Heart left ventricle (tissue), 16 donors: ENCODE measurements at places on chromosomes 11 and 22. TPM values are rescaled to one million over a fixed set of nuclear protein-coding genes. Genes with fewer than 3 reads are reported as not detected.

- no peak for DNase-seq
These were observed 27.0 kb upstream of the LRRC4C start for GRCh38 chr11:41486424-41486823.

- no peak for DNase-seq
These were observed 6.4 kb upstream of the SEC14L4 start for GRCh38 chr22:30511911-30512310.

- no peak for DNase-seq
These were observed 2.5 kb downstream of the ROBO3 start for GRCh38 chr11:124867700-124868099.

The ALX4 gene
- 0.05 TPM for total RNA-seq

DNA sequence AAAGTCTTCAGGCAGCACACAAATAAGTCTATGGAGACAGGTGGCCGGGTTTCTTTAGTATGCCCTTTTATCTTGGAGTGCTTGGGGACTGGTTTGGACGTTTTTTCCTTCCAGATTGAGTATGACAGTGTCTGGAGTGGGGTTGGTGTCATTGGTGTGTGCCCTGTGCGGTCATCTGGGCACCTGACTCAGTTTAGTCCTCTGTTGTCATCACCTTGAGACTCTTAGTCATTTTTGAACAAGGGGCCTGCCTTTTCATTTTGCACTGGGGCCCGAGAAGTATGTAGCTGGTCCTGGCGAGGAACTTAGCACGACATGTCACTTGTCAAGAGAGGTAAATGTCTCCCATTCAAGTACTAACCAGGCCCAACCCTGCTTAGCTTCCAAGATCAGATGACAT, 27.2 kb upstream of the MYO18B start:
- DNase-seq, result no peak

GRCh38 chr11:65109231-65110198, 2.2 kb upstream of the TM7SF2 start:
- DNase-seq, result no peak

DNA sequence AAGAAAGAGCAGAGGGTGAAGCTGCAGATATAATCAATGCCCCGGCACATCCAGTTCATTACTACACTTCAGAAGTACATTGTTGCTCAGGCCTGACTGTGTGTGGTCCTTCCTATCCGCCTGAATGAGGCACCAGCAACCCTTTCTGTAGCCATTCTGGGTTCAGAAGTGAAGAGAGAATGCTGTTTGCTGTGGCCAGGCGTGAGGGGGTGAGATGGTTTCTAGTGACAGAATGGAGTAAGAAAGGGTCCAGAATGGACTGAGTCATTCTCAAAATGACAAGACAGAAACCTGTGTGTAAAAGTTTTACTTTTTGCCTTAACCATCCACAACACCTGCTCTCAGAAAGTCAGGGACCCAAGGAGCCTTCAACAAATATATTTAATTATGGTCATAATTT, 334.8 kb downstream of the GUCY1A2 start:
- no peak for DNase-seq

The TRIM49B gene
- not detected for total RNA-seq

- DNase-seq, result no peak
These were observed 39.5 kb upstream of the ADA2 start for GRCh38 chr22:17258788-17259148.

The KRTAP5-10 gene
- not detected for total RNA-seq

DNA sequence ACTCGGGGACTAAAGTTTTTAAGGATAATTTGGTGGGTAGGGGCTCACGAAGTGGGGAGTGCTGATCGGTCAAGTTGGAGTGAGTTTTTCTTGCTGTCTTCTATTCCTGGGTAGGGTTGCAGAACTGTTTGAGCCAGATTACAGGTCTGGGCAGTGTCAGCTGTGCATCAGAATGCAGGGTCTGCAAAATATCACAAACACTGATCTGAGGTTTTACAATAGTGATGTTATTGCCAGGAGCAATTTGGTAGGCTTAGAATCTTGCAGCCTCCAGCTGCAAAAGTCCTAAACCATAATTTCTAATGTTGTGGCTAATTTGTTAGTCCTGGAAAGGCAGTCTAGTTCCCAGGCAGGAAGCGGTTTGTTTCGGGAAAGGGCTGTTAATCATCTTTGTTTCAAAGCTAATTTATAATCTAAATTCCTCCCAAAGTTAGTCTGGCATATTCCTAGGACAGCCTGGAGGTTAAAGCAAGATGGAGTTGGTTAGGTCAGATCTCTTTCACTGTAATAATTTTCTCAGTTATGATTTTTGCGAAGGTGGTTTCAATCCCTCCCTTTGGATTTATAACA, 39.7 kb upstream of the CALCA start:
- no peak for DNase-seq

The SLC29A2 gene
- total RNA-seq, result 13.4 TPM

The CEND1 gene
- not detected for total RNA-seq

The PIWIL4 gene
- total RNA-seq, result 1.7 TPM

- no peak for DNase-seq
These were observed 232.7 kb downstream of the TENM4 start for GRCh38 chr11:79208126-79208525.

DNA sequence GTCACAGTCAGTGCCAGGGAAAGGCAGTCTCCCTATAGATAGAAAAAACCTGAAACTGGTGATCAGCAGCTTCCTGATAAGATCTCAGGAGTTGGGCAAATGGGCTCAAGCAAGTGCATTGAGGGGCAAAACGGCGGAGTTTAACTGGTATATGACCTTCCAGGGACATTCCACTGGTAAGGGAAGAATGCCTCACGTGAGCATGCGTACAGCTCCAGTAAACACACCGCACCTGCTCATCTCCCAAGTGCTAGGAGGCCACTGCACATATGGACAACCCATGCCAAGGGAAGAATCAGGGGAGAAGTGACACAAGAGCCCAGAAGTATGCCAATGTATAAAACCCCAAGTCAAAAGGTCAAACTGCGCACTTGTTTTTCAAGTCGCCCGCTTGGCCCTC, 11.6 kb downstream of the HEPHL1 start:
- no peak for DNase-seq

The FAM83F gene
- total RNA-seq, result 3.1 TPM

- no peak for DNase-seq
These were observed 335 bp upstream of the SEZ6L start for GRCh38 chr22:26168939-26169314.

GRCh38 chr22:31631436-31631835, 30.6 kb downstream of the PISD start:
- DNase-seq, result no peak

The SLC5A12 gene
- not detected for total RNA-seq

The ISX gene
- not detected for total RNA-seq

DNA sequence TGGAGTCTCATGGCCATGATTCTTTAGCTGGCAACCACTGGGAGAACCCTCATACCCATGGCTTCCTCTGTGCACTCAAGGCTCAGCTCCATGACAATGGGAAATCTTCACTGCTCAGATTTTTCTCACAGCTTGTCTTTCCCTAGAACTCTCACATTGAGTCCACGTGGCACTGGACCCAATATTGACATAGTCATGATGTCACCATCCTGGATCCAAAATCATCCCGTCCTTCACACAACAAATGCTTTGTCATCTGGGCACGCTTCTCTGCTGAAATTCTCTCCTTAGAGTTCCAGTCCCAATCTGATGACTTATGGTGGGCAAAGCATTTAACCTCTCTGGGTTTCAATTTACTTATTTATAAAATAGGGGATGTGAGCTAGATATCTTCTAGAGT, 37.7 kb upstream of the CD44 start:
- DNase-seq, result no peak

DNA sequence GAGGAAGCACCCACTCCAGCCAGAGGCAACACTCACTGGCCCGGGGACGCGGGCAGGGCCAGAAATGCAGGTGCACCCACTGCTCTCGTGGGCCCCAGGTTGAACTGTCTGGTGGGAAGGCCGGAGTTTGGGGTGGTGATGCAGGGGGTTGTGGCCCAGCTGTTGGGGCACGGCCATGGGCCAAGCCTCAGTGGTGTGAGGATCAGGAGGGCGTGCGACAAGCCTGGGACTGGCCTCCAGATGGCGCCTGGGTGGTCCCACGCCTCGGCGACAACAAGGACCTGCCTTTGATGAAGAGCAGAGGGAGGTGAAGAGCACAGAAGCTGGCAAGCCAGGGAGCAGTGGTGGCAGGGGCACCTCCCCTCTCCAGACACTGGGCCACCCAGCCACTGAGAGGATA, 240.8 kb downstream of the BRD1 start:
- peak; percentile 15 for DNase-seq

DNA sequence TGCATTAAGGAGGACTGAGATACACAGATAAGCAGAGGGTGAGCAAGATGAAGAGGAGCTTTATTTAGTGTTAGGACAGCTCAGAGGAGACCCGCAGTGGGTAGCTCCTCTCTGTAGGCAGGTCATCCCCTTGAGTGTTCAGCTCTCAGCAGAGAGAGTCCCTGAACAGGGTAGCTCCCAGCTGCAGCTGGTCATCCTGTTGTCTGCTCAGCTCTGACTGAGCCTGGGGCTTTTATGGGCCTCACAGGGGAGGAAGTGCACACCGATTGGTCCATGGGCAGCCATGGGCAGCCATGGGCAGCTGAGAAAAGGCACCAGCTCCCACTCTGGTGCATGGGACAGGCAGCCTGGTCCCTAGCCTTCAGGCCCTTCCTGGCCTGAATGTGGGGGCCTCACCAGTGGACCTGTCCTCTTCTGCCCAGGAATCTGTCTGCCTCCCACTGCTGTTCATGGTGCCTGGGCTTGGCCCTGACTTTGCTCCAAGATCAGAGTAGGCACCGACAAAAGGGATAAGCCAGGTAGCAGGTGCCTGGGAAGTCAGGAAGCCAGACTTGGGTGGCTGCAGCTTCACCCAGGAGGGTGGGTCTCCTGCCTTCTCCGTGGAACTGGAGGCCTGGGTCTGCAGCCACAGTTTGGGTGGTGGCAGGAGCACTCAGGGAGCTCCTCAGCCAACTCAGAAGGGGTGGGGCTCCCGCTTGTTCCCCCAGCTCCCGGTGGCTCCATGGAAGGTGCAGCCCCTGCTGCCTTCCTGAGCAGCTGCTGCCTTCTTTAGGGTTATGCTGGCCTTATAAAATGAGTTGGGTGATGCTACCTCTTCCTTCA, 54.7 kb downstream of the MYEOV start:
- no peak for DNase-seq

GRCh38 chr11:32044158-32044863, 46.6 kb upstream of the RCN1 start:
- DNase-seq, result no peak

The OR56A1 gene
- not detected for total RNA-seq

The CHRNA10 gene
- total RNA-seq, result 0.32 TPM

The SHISA8 gene
- 3.1 TPM for total RNA-seq

DNA sequence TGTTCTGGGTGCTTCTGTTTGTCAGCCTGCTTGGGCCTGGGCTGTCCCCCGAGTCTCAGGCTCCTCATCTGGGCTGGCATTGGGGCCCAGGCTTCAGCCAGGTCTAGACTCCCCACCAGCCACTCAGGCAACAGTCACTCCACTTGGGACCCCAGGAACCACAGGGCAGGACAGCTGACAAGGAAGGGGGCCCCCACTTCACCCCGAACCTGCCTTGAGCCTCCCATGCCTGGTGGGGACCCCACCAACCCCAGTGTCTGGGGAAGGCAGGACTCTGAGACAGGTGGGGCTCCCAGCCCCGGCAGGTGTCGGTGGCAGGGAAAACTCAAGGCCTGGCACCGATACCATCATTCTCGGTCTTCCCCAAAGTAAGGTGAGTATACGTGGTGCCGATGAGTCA, 11.7 kb upstream of the LTO1 start:
- no peak for DNase-seq

GRCh38 chr11:65435981-65436411, 13.4 kb downstream of the NEAT1 start:
- peak; percentile 10 for DNase-seq

The PRR33 gene
- 2.8 TPM for total RNA-seq

DNA sequence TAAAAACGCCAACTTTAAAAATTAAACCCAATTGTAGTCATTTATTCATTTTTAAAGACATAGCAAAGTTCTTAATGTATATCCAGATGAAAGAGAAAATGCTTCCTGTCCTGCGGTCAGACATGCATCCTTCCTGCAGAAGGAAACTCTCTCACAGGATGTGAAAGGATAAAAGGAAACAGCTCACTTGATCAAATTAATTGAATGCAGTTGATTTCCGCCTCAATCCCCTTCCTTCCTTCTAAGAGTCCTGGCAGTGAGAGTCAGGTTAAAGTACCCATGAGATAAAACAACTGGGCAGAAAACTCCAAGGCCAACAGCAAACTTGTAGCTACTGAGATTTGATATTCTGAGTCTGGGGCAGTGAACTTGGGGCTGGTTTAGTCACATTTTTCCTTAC, 38.5 kb downstream of the CWC15 start:
- no peak for DNase-seq

DNA sequence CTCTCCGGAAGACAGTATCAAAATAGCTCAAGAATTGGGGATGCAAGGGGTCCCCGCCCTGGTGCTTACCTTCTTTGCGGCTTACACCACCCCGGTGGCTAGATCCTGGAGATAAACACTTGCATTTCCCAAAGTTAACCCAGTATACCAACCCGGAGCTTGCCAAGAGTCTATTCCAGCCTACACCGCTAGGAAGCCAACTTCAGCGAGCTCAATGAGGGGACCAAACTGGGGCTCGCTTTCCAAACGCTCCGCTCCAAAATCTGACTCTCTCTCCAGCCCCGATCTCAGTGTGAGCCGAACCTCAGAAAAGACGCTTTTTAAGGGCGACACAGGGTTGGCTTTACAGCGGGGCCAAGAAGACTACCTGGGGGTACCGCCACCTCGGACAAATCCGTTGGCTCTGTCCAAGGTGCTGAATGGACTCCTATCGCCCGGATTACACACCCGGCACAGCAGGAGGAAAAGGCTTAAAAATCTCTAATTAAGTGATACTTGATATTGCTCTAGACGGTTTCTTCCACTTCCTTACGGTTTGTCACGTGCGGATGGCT, 20.1 kb upstream of the BDNF start:
- DNase-seq, result no peak

The ZNF214 gene
- total RNA-seq, result 2.0 TPM

The PLAAT5 gene
- total RNA-seq, result 7.1 TPM

DNA sequence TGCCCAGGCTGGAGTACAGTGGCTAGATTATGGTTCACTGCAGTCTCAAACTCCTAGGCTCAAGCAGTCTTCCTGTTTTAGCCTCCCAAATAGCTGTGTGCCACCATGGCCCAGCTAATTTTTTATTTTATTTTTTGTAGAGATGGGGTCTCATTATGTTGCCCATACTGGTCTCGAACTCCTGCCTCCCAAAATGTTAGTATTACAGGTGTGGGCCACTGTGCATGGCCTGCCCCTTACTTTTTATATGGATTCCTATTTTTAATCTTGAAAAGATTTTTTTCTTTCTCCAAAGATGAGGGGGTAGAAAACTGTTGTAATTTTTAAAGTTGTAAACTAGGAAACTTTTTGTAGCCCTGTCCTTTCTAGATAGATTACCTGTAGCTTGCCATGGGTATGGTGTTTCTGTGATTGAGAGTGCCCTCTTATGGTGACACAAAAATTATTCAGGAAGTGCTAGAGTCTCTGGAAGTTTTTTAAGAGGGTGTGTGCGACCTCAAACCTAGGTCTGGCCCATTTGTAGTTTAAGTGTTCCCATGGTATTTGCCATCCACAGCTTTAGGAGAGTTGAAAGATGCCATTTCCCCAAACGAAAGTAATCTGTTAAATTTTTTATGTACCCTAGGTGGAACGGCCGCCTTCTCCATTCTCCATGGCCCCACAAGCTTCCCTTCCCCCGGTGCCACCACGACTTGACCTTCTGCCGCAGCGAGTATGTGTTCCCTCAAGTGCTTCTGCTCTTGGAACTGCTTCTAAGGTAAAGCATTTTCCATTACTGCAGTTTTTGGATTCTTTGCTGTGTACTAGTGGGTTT, 32.4 kb downstream of the MCAM start:
- DNase-seq, result no peak
